ENCODE measurements at places on chromosomes 11 and 22.

DNA sequence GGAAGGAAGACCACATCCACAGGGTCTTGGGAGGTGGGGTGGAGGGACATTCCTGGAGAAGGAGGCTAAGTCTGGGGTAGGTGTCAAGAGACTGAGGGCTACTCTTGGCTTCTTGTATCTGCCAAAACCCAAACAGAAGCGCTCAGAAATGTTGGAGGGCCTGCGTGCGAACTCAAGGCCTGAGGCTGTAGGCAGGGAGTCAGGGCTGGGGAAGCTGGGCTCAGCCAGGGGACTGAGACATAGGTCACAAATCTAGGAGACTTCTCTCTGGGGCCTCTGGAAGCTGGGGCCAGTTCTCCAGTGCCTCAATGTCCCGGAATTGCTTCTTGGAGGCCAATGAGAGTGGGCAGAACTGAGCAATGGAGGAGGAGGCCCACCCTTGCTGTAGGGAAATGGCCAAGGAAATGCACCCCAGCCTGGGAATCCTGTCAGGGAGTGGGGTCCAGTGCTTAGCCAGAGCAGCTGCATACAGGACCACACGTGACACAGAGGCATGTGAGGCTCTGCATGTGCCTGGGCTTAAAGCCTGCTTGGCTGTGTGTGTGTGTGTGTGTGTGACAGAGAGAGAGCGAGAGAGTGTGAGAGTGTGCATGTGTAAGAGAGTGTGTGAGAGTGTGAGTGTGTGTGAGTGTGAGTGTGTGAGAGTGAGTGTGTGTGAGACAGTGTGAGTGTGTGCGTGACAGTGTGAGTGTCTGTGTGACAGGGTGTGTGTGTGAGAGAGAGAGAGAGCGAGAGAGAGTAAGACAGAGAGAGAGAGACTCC, 141.3 kb downstream of the ST3GAL4 start:
- DNase-seq: no peak

DNA sequence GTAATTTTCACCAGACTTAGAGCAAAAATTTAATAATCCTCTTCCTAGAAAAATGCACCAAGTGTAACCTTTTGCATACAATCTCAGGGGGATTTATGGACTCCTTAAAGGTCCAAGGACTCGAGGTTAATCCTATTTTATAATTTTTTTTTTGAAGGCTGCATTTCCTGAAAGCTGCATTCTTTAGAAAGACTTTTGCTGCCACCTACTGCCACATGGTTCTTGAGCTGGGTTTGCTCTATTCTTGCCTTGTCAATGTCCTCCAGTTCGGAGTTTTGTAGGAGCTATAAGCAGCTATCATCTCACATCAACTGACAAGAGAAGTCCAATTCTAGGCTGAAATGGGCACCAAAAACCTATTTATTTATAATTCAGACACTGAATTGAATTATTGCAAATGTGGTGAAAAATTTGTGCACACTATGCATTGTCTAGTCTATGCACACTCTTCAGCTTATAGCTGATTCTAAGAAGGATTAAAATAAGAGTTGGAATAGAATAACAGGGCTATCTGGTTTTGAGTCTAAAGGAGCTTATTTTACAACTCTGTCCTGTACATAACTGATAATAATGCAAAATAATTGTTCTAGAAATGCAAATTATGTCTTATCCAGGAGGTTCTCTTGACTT, 31.3 kb downstream of the TRAF6 start:
- peak; percentile 11 for DNase-seq

- DNase-seq: no peak
These were observed 75.6 kb upstream of the LMO2 start for GRCh38 chr11:33967451-33967850.

DNA sequence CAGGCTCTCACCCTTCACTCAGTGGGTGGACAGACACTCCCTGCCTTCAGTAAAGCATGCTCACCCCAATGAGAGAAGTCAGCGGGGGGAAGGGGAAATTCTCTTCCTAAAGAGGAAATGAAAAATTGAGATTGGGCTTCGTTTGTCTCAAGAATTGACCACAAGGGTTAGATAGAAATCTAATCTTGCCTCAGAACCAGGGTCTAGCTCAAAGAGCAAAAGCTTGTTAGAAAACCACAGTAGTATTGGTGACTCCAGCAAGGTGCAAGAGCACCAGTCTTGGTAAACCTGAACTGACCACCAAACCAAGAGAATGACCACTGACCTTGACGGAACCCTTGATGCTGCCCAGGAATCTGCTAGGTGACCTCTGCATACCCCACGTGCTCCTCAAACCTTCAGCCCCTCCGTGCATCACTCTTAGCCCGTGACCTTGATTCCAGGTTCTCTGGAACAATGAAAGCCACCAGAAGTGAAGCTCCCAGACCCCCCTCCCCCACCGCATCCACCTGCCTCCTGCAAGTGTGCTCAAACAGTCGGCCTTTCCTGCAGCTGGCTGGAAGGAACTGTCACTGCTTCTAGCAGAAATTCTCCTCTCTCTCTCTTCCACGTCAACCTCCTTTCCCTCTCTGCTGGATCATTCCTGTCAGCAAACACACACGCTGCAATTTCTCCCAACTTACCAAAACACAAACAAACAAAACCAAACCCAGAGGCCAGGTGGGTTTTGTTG, 3.1 kb upstream of the TMA7B start:
- no peak for DNase-seq

- DNase-seq: no peak
These were observed 37.7 kb downstream of the EIF4ENIF1 start for GRCh38 chr22:31451709-31452571.
